ENCODE measurements at places on chromosomes 16 and 17.
A peak's percentile ranks its signal among the peaks of the same experiment; 100 is the strongest.

DNA sequence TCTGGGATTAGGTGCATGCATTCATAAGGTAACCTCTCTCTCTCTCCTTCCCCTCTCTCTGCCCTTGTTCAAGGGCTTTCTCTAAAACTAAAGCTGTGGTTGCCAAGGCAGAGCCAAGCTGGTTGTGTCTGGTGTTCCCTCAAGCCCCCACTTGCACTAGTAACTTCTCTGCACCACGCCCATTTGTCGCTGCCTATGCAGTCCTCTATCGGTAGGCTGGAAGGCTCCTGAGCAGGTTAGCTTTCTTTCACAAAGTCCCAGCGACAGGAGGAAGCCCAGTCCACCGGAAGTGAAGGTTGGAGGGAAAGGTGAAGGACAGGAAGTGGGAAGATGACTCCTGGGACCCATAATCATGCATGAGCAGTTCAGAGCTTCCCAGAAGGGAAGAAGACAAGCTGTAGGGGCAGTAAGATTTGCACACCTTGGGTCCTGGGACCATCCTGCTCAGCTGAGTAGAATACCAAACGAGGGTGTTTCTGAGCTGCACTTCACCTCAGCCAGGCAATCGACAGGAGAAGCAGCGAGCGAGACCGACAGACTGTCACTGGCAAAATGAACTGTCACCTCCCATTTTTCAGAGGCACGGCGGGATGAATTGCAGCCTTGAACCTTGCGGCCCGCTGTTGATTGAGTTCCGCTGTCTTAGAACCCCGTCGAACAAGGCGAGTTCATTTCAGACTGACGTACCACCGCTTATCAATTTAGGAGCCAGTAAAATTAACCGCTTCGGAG lies 14.7 kb upstream of the SKAP1 start:
- peak; percentile 52 for DNase-seq

- DNase-seq: no peak
These were observed 7.8 kb downstream of the MLYCD start for GRCh38 chr16:83906683-83907082.

- DNase-seq: no peak
These were observed 4.2 kb upstream of the C1QTNF8 start for GRCh38 chr16:1100084-1100800.

- no peak for DNase-seq
These were observed 22.2 kb upstream of the TOX3 start for GRCh38 chr16:52568983-52569690.

DNA sequence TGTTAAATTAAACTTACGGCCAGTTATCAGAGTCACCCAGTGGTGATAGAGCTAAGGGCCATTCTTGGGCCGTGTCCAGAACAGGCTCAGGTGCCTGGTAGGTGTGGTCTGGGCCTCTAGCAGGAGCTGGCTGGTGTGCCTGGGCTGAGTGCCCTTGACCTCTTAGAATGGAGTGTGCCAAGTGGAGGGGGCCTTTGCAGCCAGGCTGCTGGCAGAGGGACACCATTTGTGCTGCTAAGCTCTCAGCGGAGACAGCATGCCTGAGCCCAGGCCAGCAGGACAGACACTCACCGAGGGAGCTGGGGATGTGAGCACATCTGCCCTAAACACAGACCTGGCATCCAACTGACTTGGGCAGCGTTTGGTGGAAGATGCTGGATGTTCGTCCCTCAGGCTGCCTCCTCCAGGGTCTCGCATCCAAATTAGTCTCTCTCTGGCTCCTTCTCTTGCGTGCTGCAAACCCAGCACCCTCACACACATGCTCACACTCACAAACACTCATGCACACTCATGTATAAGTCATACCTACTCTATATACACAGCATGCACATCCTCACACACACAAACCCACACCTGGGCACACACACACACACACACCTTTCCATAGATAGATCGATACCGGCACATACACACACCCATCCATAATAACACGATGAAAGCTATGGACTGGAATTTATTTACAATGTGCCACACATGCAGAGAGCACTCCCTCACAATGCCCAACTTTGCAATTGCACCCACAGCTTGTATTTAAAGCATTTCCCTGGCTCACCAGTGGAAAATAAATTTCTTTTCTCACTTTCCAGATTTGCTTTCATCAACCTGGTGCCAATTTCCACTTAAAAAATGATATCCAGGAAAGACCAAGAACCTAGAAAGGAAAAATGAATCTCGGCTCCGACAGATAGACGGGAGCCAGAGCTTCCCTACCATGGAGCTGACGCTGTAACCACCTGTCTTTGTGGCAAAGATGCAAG lies 33.6 kb upstream of the CDH5 start:
- DNase-seq: no peak

DNA sequence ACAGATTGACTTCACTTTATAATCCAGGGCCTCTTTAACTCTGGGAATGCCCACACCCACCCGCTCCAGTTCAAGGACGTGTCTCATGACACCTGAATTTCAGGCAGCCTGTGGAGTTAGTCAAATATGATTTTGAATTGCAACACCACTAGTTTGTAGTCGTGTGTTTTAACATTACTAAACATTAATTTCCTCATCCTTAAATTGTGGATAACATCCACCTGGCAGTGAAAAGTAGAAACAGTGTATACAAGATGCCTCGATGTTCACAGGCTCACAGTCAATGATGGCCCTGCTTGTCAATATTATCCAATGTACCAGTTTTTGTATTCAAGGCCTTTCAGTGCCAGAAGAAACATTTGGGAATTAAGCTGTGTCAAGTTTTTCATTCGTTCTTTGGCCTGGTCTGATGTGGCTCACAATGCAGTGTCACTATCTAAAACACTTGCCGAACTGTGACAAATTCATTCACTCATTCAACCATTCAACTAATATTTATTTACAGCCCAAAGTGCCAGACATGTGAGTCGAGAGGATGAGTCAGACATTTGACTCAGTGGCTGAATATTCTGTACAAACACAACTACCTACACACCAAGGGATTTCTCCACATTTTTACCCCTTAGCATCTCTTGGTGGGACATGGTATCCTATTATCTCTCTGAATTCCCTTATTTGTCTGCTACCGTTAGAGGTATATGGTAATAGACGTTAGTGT lies 1.4 kb downstream of the MEIOB start:
- no peak for DNase-seq

GRCh38 chr17:325270-326009 lies 27.2 kb downstream of the RPH3AL start:
- DNase-seq: peak; percentile 46

DNA sequence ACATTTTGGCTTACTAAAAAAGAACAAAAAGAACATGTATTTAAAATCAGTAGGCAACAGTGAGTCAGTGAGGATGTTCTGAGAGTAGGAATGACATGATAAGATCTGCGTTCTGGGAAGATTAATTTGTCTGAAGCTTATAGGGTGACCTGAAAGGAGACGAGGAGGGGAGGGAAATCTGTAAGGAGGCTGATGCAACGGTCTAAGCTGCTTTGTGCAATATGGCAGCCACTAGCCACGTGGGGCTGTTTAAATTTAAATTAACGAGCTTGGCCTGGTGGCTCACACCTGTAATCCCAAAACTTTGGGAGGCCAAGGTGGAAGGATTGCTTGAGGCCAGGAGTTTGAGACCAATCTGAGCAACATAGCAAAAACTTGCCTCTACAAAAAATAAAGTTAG lies 181.6 kb upstream of the CACNG3 start:
- no peak for DNase-seq

DNA sequence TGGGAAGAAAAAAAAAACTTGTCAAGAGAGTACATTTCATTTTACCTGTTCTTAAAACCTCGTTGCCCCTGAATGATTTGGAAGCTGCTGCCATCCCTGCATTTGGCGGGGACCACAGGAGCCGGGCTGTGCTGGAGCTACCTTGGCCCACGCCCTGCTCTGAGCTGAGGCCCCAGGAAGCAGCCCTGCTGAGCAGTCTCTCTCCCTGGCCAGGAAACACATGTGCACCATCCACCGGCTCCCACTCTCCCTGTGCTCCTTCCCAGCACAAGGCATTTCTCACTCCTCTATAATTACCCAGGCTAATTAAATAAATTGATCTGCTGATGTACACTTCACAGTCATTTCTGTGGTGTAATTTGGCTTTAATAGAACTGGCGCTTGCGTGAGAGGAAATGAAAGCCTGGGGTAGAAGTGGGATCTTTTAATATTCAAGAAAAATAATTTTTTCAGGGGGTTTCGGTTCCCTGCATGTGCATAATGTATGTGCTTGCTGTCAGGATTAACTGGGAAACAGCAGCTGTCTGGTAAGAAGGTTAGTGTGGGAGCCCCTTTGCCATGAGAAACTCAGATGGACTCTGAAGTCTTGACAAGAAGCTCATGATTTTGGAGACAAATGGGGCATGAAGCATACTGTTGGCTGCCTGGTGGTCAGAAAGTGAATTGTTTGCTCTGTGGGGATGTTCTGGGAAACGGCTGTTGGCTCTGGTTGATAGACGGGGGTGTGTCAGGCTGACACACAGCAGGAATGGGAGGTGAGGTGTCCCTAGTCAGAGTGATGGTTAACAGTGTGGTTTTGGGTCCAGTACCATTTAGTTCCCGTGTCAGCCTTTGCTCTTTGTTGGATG lies 252.3 kb upstream of the EEF2KMT start:
- peak; percentile 56 for DNase-seq

DNA sequence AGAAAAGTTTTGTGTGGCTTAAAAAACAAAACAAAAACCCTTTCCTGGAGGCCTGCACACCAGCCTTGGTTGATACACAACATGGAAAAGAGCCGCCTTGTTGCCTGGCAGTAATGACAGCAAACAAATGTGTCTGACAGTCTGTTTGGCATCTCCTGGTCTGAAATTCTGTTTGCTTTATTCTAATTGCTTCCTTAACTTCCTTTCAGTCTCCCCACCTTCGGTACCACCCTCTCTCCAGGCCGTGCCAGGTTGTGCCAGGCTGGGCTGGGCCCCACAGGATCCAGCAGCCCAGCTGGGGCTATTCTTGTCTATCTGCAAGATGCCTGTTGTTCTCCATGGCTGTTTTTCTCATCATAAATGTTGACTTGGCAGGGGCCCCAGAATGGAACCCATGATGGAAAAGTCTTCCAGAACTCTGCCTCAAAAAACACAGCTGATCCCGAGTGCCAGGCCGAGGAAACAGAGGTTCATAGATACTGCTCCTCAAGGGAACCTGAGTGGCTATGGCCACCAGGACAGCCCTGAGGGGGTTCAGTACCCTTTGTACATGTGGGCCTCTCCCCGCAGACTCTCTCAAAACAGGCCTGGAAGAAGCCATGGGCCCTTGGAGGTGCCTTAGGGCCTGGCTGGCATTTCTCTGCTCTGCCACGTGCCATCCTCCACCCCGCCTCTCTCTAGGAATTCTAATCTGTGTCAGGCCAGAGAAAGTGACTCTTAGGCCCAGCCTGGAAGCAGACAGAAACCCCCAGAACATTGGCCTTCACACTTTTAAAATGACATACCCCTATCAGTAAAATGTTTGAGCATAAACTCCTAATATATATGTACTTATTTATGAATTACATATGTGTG lies 50.5 kb downstream of the YPEL2 start:
- DNase-seq: no peak

DNA sequence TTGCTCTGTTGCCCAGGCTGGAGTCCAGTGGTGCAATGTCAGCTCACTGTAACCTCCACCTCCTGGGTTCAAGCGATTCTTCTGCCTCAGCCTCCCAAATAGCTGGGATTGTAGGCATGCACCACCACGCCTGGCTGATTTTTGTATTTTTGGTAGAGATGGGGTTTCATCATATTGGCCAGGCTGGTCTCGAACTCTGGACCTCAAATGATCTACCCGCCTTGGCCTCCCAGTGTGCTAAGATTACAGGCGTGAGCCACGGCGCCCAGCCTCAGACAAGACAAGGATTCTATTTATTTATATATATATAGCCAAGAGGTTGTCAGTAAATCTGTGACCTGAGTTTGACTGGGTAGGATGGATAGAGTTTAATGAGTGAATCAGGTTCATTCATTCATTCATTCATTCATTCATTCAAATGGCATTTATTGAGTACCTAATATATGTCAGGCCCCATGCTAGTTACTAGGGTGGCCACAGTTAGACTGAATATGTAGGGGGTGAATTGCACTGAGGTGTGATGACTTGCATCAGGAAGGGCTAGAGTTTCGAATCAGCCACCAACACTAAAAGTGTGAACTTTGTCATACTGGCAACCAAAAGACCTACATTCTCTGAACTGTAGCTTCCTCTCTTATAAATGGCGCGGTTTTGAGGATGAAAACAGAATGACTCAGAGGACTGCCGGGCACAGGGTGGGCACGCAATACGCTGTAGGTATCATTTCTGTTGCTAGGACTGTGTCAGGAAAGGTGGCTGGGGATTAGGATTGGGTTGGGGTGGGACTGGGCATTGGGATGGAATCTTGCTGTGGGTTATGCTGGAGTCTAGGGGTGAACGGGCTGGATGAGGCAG lies 37.8 kb downstream of the ITGAE start:
- no peak for DNase-seq
